ENCODE measurements at places on chromosomes 3 and 15.

- DNase-seq, result no peak
Observed at GRCh38 chr15:35305946-35306345, 220.9 kb upstream of the NANOGP8 start.

- DNase-seq, result no peak
Observed at GRCh38 chr15:92683511-92683834, 27.9 kb upstream of the FAM174B start.

- no peak for DNase-seq
Observed at GRCh38 chr3:115415246-115415996, 207.9 kb upstream of the GAP43 start.

GRCh38 chr3:101988596-101988995, 139.3 kb downstream of the NFKBIZ start:
- no peak for DNase-seq

- DNase-seq, result no peak
Observed at GRCh38 chr15:67031331-67031730, 34.1 kb upstream of the SMAD3 start.

DNA sequence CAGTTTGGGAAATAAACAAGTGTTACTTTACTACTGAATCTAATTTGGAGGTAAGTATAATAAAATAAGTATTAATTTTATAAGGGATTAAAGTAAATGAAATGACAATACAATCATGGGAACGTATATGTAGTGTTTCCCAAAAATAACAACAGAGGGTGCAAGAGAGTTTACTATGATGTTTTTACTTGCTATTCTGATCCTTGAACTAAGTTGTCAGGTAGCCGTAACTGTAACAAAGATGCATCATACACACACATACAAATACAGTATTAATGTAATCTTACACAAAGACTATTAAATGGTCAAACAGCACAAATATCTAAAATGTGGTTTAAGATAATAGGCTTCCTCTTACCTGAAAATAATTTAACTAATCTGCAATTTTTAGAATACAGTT, 311.4 kb downstream of the TBC1D5 start:
- no peak for DNase-seq

DNA sequence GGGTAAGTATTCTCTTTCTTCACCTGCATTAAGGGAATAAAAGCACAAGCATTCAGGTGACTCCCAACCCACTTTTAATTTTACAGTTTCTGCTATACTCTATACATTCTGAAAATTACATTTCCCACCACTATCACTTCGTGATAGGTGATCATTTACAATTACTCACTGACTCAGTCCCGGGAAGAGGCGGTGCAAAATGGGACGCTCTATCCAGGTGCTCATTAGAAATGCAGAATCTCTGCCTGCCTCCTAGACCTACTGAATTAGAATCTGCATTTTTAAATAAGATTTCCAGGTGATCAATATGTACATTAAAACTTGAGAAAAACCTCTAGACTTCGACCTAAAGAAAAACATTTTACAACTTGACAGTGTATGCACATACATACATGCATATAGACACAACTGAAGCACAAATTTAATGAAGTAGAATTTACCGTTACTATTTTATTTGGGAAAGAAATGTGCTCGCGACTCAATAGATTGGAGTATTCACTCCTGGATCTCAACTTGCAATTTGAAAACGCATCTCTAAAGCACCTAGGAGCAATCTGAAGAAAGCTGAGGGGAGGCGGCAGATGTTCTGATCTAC, 598 bp upstream of the TGFBR2 start:
- DNase-seq, result no peak

DNA sequence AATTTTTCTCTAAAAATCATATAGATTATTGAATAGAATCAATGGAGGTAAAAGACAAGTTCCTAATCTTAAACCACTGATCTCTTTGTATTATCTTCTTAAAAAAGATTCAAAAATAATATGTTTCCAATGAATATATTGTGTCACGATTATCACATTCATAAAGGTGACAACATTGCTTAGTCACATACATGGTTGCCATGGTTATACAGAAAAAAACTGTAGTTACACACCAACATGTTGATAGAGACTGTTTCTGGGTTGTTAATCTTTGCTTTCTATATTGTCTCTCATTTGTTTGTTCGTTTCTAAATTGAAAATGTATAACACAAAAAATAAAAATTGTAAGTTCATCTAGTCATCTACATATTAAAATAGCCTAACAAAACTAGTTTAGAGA, 376.0 kb upstream of the ALCAM start:
- no peak for DNase-seq

DNA sequence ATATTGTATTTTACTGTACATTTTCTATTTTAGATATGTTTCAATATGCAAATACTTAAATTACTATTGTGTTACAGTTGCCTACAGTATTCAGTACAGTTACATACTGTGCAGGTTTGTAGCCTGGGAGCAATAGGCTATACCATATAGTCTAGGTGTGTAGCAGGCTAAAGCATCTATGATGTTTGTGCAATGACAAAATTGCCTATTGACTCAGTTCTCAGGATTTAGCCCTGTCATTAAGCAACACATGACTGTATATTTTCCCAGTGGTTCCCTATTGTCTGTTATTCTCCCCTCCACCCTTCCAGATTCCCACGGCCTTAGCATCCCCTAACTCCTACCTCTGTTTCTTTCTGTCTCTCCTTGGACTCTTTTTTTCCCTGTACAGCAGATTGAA, 10.7 kb downstream of the MOBP start:
- no peak for DNase-seq

- DNase-seq, result no peak
Observed at GRCh38 chr3:9897408-9898372, 5.0 kb upstream of the IL17RE start.

GRCh38 chr3:8320711-8321458, 180.7 kb upstream of the LMCD1 start:
- DNase-seq, result no peak

DNA sequence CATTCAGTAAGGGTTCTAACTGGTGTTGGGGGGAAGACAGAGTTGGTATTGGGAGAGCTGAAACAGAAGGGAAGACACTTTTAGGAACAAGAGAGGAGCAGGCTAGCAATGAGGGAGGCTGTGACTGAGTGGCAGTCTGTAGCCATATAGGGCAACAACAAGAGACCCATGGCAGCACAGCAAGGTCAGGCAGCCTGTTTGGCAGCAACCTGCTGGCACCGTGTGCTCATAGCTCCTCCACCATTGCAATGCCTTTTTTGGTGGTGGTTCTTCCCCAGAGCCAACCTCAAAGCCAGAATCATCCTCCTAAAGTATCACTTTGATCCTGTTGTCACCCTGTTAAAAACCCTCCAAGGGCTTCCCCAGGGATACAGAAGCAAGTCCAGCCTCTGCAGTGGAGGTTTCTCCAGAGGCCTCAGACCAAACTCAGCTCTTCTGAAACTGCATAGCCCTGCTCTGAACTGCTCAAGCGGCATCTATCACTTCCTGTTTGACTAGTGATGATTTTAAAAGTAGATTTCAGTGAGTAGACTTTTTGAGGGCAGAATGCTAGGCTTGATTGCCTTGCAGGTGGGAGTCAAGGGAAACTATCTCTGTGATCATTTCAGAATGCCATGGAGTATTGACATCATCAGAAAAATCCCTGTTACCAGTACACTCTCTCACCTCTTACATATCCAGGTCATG, 176.9 kb downstream of the STAC start:
- no peak for DNase-seq

DNA sequence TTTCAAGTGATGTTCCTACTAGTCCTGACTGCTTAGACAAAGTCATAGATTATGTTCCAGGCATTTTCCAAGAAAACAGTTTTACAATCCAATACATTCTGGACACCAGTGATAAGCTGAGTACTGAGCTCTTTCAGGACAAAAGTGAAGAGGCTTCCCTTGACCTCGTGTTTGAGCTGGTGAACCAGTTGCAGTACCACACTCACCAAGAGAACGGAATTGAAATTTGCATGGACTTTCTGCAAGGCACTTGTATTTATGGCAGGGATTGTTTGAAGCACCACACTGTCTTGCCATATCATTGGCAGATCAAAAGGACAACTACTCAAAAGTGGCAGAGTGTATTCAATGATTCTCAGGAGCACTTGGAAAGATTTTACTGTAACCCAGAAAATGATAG, 3.8 kb downstream of the TIPARP start:
- no peak for DNase-seq

- DNase-seq, result no peak
Observed at GRCh38 chr3:129031476-129032215, 28.9 kb upstream of the GP9 start.

- no peak for DNase-seq
Observed at GRCh38 chr15:64634027-64634426, 141.4 kb downstream of the RBPMS2 start.

DNA sequence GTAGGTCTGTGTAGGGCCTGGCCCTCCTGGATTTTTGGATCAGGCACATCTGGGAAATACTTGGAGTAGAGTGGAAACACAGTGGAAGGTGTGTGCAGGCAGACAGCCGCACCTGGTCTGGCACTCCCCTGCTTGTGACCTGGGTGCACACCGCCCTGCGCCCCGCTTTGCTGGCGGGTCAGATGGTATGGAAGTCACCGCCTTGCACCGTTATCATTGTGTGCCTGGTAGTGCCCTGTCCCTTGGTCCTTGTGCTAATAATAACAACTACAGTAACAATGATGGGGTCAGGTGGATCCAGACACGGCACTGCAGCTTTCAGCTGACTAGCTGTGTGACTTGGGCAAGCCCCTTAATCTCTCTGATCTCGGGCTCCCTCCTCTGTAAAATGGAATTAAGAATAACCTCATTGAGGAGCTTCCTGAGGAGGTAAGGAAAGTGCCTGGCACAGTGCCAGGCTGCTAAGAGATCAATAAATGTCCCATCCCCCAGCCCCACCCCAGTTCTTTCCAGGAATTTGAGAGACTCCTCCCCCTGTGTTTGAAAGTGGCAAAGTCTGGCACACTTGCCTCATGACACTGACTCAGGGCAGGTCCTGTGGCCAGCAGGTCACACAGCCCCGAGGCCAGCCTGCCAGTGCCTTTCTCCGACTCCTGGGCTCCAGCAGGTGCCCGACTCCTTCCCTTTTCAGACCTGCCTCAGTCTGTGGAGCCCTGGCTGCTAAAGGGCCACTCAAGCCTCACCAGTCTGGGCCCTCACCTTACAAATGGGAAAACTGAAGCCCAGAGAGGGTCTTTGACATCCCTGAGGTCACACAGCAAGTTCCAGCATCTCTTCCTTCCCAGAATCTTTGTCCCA, 9.8 kb downstream of the ISG20 start:
- DNase-seq, result no peak

- DNase-seq, result no peak
Observed at GRCh38 chr15:34065261-34065660, 26.3 kb upstream of the AVEN start.

GRCh38 chr15:40369474-40369869, 11.5 kb downstream of the DISP2 start:
- no peak for DNase-seq

GRCh38 chr3:127124120-127124519, 68.8 kb upstream of the PRR23E start:
- no peak for DNase-seq

DNA sequence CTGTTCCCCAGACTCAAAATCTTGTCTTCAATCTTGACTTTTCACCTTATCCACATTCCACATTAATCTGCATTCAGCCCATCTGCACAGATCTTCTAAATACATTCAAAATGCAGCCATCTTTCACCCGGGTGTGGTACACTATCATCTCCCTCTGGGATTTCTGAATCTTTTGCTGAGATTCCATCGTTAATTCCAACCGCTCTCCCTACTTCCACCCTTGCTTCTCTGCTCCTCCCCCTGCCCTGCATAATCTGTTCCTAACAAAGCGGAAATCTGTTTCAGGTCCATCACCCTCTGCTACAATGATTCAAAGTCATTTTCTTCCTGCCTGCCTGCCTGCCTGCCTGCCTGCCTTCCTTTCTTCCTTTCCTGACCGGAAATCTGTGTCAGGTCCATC, 7.9 kb upstream of the GOLGA8B start:
- no peak for DNase-seq

DNA sequence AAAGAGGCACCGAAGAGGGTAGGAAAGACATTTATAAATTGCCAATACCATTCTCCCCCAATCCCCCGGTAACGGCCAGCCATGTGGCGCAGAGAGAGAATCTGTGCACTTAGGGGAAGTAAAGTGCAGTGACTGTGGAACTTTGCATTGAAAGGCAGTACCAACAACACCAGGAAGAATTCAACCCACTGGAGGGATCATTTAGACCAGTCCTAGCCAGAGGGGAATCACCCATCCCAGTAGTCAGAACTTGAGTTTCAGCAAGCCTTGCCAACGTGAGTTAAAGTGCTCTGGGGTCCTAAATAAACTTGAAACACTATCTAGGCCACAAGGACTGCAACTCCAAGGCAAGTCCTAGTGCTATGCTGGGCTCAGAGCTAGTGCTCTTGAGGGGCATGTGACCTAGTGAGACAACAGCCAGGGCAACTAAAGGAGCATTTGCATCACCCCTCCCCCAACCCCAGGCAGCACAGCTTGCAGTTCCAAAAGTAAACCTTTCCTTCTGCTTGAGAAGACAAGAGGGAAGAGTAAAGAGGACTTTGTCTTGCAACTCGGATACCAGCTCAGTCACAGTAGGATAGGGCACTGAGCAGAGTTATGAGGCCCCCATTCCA, 15.0 kb downstream of the CEP70 start:
- DNase-seq, result no peak

DNA sequence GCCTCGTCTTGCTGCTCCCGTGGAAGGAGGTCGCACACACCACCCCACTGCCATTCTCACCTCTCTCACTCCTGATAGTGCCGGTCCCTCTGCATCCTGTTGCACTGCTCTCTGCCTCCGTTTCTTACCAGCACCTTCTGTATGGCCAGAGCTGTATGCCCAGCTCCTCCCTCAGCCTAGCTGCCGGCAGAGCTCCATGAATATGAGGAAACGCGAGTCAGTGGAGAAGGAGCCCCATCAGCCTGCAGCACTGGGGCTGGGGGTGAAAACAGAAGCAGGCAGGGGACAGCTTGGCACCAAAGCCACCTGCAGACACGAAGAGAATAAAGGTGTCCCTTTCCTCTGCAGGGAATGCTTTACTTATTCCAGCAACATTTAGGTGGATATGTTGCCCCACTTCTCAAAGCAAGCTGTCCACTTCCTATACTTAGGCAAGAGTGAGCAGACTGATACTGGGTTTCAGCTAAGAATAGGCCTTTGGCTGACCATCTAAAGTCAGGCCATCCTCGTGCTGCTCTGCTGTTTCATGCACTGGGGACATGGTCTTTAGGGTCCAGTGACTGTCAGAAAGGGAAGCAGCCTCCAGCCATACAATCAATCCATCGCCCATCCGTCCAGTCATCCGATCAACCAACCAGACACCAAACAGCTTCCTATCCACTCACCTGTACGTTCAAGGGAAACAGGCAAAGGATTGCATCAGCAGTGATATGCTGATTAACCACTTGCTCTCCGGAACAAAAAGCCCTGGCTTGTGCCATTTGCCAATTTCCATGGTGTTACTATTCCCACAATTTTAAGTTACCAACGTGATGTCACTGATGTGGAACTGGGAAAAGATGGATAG, 222.7 kb downstream of the XXYLT1 start:
- DNase-seq, result no peak

- no peak for DNase-seq
Observed at GRCh38 chr15:68261980-68262379, 15.6 kb upstream of the FEM1B start.

GRCh38 chr15:95196176-95196915, 965.0 kb downstream of the MCTP2 start:
- no peak for DNase-seq

Measured in NCI-H1417 treated with DMSO at 0.1 percent for 48 hours (cell line).